ENCODE measurements at places on chromosomes 1 and 21. TPM values are rescaled to one million over a fixed set of nuclear protein-coding genes. Genes with fewer than 3 reads are reported as not detected.

- DNase-seq: no peak
Measured at GRCh38 chr1:183945428-183946319, 91.9 kb downstream of the COLGALT2 start.

DNA sequence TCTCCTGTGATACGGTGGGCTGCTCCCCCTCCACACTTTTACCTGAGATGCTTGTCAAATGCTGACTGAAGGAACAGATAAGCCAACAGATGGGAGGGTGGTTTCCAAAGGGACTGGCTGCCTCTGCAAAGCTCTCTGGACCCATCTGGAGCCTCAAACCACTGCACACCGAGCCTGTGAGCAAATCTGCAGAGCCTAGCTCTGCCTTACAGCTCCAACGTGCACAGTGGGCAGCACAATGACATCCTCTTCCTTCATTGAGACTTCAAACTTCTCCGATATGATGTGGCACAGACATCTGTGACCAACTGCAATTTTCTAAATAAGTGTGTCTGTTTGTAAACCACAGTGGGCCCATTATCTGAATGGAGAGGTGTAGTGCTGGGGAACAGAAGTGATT lies 26.2 kb upstream of the KNCN start:
- DNase-seq: no peak

- no peak for DNase-seq
Measured at GRCh38 chr1:159987186-159987585, 33.1 kb upstream of the SLAMF9 start.

- DNase-seq: no peak
Measured at GRCh38 chr1:164578479-164579200, 19.7 kb downstream of the PBX1 start.

The RXRG gene
- 7.9 TPM for total RNA-seq

GRCh38 chr1:170903961-170904360 lies 31.4 kb upstream of the MROH9 start:
- DNase-seq: no peak

GRCh38 chr1:247493106-247493505 lies 35.2 kb upstream of the OR2B11 start:
- DNase-seq: no peak

DNA sequence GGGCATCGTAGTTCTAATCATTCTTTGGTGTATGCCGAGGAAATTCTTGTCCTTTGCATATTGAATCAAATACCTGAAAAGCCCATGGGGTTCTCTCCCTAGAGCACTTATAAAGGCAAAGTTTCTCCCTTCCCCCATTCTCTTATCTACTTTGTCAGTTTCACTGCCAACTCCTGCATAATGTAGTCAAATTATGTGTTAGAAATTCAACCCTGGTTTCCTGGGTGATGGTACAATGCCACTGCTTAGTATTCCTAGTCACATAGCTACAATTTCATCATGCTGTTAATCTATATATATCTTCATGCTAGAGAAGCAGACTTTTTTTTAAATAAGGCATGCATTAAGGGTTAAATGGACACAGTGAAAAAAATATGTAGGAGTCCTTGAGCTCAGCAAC lies 119.0 kb downstream of the PDE4B start:
- no peak for DNase-seq

DNA sequence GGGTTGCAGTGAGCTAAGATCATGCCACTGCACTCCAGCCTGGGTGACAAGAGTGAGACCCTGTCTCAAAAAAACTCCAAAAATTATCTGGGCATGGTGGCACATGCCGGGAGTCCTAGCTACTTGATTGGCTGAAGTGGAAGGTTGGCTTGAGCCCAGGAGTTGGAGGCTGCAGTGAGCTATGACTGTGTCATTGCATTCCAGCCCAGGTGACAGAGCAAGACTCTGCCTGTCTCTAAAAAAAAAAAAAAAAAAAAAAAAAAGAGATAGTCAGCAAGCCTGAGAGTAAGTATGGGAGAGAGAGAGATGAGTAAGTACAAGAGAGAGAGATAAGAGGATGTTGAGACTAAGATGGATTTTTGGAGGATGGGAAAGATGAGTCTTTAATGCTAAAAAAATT lies 180.8 kb upstream of the CACYBP start:
- DNase-seq: no peak

The TAL1 gene
- total RNA-seq: 2.8 TPM

The C1orf94 gene
- total RNA-seq: not detected

The LRP8 gene
- 1.6 TPM for total RNA-seq

- DNase-seq: no peak
Measured at GRCh38 chr1:91011726-91012125, 10.1 kb downstream of the ZNF644 start.

DNA sequence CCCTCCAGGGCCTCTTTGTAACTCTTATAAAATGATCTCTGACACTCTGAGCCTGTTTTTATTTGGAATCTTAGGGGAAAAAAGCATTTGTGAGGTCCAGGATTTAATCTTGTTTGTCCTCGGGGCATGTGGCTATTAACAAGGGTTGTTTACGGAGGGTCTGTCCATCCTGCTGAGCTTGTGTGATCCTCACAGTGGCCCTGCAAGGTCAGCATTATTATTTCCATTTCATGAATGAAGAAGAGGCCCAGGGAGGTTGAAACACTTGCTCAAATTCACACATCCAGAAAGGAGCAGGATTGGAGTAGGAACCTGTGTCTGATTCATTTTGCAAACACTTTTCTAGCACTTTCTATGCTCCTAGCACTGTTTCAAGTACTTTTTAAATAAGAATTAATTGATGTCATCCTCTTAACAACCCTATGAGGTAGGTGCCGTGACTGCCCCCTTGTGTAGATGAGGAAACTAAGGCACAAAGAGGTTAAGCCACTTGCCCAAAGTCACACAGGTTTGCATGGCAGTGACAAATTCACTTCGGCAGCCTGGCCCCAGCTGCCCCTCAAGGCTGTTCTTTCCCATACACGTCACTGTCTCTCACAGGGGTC lies 178.9 kb downstream of the MIS18A start:
- DNase-seq: no peak

DNA sequence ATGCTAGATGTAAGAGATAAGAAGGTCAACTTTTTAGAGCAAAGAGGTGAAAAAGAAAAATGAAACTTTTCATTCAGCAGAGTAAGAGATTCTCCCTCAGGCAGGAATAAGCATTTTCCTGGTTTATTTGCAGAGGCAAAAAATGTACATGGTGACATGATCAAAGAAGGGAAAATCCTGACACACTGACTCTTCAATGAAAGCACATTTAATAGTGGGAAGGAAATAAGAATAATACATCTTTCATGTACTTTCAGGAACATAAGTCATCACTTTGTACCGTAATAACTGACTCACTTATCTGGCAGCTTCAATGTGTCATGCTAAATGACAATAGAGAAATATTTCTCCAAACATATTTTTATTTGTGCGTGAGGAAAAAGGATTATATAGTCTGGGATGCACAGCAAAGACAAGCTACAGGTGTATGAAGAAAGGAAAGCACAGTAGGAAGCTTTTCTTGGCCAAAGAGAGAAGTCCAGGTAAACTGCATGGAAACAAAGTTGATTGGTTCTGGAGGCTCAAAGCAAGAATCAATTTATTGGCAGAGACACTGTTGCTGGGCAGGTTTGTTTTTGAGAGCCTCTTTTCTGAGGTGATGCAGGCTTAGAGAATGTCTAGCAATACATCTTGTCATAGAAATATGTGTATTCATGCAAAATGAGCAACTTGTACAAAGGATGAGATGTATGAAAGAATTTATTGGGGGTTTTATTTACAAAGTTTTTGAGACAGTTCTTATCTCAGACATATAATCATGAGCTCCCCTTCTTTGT lies 1409.0 kb downstream of the PLA2G4A start:
- no peak for DNase-seq

DNA sequence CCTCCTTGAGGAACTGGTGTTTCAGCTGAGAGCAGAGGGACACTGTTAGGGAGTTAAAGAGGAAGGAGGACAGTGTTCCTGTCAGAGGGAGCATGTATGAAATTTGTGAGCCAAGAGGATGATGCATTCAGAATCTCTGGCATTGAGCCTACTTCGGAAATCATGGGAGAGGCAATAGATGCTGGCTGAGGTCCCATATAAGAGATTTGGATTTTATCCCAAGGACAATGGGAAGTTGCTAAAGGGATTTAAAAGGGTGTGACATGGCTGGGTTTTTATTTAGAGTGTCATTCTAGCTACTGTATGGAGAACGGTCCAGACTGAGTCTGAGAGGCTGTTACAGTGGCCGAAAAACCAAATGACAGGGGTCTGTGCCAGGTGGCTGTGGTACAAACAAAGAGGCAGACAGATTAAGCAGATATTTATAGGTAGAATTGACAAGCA lies 403.2 kb upstream of the B3GALT2 start:
- no peak for DNase-seq

The GPR89B gene
- total RNA-seq: 22.7 TPM

DNA sequence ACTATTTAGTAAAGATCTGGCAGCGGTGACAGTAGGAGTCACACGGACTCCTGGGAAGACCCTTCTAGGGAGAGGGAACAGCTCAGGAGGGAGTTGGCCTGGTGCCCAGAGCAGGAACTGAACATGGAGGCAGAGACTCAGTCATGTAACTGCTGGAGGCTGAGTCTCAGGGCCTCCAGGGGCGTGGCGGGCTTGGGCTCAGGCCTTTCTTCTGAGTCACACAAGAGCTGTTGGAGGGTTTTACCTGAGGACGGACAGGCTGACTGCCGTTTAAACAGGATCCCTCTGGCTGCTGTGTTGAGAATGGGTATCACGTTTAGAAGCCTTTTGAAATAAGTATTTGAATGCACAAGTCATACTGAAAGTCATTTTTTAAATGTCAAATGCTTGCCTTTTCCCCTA lies 7.2 kb upstream of the ETS2 start:
- no peak for DNase-seq

The ADGRL4 gene
- 96.3 TPM for total RNA-seq

- DNase-seq: no peak
Measured at GRCh38 chr1:24385160-24385940, 28.2 kb downstream of the STPG1 start.

- no peak for DNase-seq
Measured at GRCh38 chr21:32371913-32372314, 20.9 kb downstream of the URB1 start.

The NBPF4 gene
- not detected for total RNA-seq

The FUCA1 gene
- 49.5 TPM for total RNA-seq

The PTGS2 gene
- total RNA-seq: 17.5 TPM

DNA sequence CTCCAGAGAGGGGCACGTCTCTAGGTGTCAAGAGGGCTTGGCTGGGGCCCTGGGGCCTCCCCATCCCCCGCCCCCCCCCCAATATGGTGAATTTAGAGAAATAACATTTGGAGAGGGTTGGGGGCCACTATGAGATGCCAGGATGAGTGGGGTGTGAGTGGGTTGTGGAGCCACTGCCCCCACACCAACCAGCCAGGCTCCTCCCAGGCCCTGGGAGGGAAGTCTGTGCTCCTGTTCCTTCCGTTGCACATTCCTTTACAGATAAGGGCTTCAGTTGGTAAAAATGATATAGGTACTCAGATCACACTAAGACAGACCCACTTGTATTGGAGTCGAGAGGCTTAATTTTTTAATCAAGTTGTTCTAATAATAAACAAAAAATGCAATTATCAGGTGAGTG lies 585 bp upstream of the PLEKHA6 start:
- DNase-seq: no peak

- no peak for DNase-seq
Measured at GRCh38 chr1:159602501-159602999, 14.9 kb downstream of the APCS start.

GRCh38 chr1:208988811-208989222 lies 594.7 kb upstream of the CAMK1G start:
- no peak for DNase-seq

DNA sequence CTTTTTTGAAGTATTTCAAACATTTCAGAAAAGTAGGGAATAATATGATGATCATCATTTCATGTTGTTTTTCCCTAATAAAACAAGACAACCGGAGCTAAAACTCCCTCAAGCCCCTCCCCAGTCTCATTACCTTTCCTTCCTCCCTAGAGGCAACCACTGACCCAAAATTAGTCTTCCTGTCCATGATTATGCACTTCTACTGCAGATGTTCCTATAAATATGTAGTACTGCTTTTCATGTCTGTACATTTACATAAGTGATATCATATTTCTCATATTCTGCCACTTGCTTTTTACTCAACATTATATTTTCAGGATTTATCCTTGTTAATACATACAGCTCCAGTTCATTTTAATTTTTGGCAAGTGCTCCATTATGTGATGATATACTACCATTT lies 58.7 kb upstream of the GOLT1A start:
- DNase-seq: no peak

The TNFRSF8 gene
- total RNA-seq: 5.8 TPM

- DNase-seq: no peak
Measured at GRCh38 chr1:192807211-192808162, 1.4 kb upstream of the RGS2 start.

The TTLL10 gene
- total RNA-seq: 1.0 TPM

- no peak for DNase-seq
Measured at GRCh38 chr1:59195151-59195550, 101.7 kb upstream of the FGGY start.

GRCh38 chr1:234659538-234659937 lies 49.6 kb upstream of the IRF2BP2 start:
- DNase-seq: no peak

DNA sequence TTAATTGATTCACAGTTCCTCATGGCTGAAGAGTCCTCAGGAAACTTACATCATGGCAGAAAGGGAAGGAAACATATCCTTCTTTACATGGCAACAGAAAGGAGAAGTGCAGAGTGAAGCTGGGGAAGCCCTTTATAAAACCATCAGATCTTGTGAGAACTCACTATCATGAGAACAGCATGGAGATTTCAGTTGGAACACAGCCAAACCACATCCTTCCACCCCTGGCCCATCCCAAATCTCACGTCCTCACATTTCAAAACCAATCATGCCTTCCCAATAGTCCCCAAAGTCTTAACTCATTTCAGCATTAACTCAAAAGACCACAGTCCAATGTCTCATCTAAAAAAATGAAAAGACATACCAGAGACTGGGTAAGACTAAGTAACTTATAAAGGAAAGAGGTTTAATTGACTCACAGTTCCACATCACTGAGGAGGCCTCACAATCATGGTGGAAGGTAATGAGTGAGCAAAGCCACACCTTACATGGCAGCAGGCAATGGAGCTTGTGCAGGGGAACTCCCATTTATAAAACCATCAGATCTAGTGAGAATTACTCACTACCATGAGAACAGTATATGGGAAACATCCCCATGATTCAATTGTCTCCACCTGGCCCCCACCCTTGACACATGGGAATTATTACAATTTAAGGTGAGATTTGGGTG lies 105.2 kb downstream of the MRPL39 start:
- no peak for DNase-seq

DNA sequence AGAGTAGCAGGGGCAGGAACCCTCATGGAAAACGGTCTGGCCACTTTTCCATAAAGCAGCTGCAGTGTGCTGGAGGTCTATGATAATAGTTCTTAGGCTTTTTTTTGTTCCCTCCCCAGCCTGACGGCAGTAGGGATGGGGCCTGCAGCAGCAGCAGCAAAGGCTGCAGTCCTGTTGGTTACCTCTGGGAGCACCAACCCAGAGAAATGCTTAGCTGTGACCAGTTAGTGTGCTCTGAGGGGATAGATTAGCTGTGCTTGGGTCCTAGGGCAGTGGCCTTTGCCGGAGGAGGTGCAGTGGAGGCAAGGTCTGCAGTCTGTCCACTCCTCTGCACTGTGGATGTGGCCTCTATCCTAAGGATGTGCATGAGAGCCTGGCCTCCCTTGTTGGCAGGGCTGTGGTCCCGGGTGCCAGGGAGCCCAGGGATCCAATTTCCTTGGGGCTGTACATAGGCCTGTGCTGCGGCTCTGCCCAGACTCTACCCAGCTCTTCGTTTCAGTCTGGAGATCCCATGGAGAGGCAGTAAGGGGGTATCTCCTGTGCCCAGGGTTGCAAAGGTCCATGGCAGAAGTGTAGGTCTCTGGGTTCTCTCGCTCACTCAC lies 322.7 kb downstream of the PTBP2 start:
- DNase-seq: no peak

All from omental fat pad (tissue), 4 donors.